Stimulated activated CD4-positive, alpha-beta T cell treated with anti-CD3 and anti-CD28 coated beads, Interleukin-4, amount 100 ng/mL, for 24 hours (primary cell): ENCODE measurements at places on chromosomes 5 and 9.

GRCh38 chr9:34647651-34648050 is 1.2 kb downstream of the GALT start:
- no peak for DNase-seq

- no peak for DNase-seq
These were observed 826.1 kb downstream of the PRELID2 start for GRCh38 chr5:145008876-145009530.

GRCh38 chr9:27059907-27060306 is 49.1 kb upstream of the TEK start:
- DNase-seq = no peak

GRCh38 chr5:171308453-171309275 is at the start of gene TLX3:
Gene TLX3, plus strand, starts transcription at chr5:171309248. Its CDS starts 118 bp downstream, at chr5:171309366.
- DNase-seq = no peak

DNA sequence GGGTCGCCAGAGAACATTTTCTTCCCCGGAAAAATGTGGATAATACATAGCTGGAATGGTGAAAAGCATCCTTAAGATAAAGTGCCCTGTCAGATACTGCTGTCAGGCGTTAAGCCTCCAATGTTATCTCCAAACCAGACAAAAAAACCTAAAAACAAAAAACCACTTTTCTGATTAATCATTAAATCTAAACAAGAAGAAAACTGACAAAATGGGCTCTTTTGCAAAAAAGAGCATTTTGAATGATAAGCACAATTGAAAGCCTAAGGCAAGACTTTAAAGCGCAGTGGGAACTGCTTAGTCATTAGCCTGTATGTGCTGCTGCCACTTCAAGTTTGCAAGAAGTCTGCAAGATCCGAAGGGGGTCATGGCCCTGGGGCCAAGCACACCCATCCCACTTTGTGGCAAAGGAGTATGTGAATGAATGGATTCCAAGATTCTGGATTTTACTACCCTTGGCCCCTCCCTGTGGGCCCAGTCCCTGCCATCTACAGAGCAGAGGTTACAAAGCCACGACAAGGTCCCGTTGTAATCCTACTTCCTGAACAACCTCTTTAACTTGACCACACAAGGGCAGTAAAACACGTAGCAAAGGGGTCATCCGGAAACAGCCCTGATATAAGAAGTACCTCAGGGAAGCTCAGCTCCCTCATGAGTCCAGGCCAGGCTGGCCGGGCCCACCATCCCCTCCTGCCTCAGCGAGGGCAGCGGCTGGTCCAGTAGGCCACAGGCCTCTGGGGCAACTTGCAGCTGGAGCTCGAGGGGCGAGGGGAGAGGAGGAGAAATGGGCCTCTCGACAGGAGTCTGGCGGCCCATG is 29.7 kb downstream of the SHB start:
- no peak for DNase-seq

DNA sequence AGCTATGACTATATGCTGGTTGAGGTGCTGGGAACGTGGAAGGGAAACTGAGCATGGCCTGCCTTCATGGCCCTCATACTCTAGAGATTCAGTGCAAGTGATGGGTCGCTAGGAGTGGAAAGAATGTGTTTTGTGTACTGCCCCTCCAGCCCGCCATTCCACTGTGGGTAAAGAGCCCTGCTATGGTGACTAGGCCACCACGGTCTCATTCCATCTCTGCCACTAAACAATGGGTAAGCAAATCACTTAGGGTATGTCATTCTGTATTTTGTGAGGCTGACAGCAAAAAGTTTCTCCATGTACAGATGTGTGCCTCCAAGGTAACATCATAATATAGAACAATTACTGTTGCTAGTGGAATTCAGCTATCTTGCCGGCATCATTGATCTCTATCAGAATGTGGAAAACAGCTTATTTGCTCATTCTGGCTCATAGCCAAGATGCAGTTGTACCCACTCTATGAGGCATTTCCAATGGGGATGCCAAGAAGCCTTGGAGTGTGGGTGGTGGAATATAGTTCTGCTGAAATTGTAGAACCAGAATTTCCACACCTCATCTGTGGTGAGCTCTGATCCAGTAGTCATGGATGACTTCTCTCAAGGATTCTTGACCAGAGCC is 12.5 kb downstream of the SMARCA2 start:
- DNase-seq = no peak

- DNase-seq = no peak
These were observed 11.3 kb upstream of the SLC34A1 start for GRCh38 chr5:177372910-177373309.

DNA sequence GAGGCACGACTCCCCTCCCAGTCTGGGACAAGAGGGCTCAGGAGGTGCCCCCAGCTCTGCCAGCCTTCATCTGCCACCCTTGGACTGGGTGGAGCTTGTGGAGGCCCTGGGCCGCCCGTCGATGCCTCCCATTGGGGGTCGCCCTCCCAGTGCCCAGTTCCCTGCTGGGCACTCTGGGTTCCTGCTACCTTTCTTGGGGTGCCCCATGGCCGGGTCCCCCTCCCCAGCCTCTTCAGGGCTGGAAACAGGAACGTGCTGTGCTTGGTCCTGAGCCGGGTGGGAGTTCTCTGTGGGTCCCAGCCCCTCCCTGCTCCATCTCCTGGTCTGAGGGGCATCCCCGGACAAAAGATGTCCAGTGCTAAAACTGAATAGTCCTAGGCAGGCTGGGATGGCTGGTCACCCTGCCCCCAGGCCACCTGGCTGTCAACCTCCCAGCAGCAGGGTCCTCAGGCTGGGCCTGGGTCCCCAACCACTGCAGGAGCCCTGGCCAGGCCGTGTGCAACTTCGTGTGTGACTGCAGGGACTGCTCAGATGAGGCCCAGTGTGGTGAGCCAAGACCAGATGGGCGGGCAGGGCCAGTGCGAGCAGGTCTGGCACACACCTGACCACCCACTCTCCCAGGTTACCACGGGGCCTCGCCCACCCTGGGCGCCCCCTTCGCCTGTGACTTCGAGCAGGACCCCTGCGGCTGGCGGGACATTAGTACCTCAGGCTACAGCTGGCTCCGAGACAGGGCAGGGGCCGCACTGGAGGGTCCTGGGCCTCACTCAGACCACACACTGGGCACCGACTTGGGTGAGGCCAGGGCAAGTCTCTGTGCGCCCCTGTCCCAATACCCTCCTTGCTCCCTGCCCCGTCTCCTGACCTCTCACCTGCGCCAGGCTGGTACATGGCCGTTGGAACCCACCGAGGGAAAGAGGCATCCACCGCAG is 784 bp downstream of the MAMDC4 start:
- no peak for DNase-seq

- DNase-seq = no peak
These were observed 193.7 kb downstream of the BRINP1 start for GRCh38 chr9:119175581-119175980.

- no peak for DNase-seq
These were observed 6.1 kb downstream of the MAMDC2 start for GRCh38 chr9:70049672-70050271.

DNA sequence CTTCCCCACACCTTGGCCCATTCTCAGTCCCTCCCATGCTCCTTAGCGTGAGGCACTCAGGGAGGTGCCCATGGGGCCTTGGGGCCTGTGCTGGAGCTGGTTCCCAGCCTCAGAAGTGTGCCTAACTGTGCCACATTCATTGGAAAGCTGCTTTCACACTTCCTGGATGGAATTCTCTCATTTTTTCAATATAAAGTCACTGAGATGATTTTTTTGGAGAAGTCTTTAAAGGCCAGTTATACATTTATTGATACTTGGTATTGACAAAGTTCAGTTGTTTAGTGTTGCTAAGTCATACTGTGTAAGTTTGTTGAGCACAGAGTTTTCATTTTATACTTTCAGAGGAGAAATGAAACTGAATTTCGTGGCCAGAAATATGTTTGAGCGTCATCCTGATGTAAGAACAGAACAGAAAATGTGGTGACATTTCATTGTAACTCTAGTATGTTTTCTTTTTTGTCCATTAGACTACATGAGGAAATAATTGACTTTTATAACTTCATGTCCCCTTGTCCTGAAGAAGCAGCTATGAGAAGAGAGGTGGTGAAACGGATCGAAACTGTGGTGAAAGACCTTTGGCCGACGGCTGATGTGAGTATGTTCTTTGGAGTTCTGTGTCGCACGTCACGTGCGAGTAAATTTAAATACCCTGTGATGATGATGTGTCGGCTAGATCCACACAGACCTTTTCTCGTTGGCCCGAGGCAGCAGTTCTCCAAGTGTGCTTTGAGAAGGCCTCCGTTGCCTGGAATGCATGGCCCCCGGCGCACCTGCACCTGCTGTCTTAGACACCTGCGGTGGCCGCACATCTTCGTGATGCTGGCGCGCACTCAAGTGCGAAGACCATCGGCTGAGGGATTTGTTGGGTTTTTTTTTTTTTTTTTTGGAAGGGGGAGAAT is 24.1 kb downstream of the TENT4A start:
- DNase-seq = no peak

DNA sequence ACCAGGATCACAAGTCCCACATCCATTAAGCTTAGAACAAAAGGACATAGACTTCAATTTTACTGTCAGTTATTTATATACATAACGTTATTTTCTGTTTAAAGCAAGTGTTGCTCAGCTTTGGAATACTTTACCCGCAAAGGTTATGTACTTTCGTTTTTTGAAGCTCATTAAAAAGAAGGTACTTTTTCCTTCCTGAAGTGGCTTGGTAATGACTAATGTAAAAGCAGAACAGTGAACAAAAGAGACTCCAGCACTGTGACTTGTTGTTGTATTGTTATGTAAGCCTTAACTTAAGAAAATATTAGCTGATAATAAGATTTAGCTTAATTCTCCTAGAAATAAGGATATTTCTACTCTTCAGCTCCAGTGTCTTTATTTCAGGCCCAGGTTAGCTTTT is 97.3 kb upstream of the SLCO6A1 start:
- DNase-seq = no peak

DNA sequence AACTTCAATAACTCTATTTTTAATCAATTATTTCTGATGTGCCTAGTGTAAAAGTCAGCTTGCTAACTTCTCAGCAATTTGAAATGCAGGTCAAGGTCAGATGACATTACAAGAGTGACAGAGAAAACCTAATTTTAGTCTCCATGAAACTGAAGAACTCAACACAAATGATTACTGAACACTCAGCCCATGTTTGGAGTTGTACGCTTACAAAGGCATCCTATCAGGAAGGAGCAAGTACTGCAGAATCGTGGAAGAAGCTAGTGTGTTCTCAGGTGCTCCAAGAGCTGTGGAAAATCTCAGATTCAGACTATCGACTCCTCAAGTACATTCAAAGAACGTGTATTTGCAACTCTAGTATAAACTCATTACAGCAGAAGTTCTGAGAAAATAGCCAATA is 526.7 kb downstream of the PDE4D start:
- DNase-seq = no peak

DNA sequence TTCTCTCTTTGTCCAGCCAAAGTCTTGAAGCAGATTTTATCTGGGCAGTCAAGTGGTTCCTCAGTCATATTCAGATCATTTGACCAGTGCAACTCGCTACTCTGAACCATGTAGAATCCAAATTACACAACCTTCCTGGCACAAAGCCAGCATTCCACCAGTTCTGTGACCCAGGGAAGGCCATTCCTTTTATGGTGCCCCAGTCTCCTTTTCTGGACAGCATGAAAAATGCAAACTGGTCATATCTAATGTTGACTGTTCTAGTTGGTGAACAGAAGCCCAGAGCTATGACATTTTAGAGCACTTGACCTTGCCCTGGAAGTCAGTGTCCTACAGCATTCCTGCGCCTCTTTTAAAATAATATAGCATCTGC is 364.6 kb downstream of the BRINP1 start:
- DNase-seq = no peak

- DNase-seq = no peak
These were observed 35.5 kb downstream of the EXOC3 start for GRCh38 chr5:478369-478981.

GRCh38 chr5:127804886-127805426 is 101.8 kb downstream of the CCDC192 start:
- DNase-seq = no peak

GRCh38 chr9:130882696-130883225 is 13.9 kb downstream of the QRFP start:
- DNase-seq = no peak

GRCh38 chr5:55777332-55777731 is 39.5 kb downstream of the DDX4 start:
- no peak for DNase-seq

DNA sequence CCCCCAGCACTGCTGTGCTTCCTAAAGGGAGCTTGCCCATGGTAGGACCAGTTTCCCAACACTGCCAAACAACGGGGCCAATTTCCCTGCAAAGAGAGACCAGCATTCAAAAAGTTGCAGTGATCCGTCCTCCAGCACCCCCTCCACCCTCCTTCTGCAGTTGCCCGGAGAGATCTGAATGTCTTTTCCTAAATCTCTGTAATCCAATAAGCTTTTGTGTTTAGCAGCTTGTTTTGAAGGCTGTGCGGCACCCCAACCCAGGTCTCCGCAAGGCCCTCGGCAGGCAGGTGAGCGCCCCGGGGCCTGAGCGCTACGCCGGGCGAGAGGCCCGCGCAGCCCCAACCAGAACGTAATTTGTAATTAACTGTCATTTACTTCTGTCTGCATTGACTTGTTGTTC is 366.9 kb upstream of the IRX2 start:
- DNase-seq = no peak

DNA sequence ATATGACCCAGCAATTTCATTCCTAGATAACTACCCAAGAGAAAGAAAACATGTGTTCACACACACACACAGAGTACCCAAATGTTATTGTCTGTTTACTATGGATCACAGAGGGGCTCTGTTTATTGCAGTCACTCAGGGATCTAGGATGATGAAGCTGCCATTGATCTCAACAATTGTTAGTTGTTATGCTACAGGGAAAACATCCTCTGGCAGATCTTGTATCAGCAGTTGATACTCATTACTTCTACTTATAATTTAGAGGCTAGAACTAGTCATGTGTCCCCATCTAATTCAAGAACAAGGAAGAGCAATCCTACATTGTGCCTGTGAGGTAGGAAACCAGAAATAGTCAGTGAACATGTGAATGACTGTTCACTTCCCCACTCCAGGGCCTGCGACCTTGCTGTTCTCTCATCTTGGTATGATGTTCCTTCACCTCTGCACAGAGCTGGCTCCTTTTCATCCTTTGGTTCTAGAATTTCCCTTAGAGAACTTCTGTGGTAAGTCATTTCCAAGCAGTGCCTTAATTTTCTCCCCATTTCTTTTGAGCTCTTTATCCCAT is 30.3 kb downstream of the NMUR2 start:
- DNase-seq = no peak

GRCh38 chr5:160930406-160930805 is 78.4 kb upstream of the ATP10B start:
- no peak for DNase-seq

GRCh38 chr9:85258236-85258635 is 483.5 kb downstream of the AGTPBP1 start:
- DNase-seq = no peak

DNA sequence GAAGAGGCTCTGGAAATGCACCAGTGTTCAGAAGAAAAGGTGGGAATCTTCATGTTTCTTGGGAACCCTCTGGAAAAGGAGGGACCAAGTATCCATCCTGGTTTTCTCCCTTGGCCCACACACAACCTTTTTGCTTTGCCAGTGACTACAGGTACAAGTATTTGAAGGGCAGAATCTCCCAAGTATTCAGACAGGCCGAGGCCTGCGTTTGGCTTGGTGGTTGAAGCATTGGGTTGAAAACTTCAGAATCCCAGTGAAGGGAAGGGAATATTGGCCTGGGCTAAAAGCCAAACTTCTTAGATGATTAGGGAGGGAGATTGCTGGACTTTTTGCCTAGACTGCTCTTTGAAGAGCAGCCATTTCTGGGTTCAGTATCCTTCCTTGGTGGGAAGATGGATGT is 71.9 kb downstream of the UBAP1 start:
- no peak for DNase-seq

GRCh38 chr9:14180960-14181537 is 132.9 kb downstream of the NFIB start:
- no peak for DNase-seq

- no peak for DNase-seq
These were observed 103.2 kb downstream of the TRPM6 start for GRCh38 chr9:74784506-74784905.

GRCh38 chr9:95678759-95679158 is 162.0 kb upstream of the PTCH1 start:
- DNase-seq = no peak
